ENCODE measurements at places on chromosomes 16 and 17.

DNA sequence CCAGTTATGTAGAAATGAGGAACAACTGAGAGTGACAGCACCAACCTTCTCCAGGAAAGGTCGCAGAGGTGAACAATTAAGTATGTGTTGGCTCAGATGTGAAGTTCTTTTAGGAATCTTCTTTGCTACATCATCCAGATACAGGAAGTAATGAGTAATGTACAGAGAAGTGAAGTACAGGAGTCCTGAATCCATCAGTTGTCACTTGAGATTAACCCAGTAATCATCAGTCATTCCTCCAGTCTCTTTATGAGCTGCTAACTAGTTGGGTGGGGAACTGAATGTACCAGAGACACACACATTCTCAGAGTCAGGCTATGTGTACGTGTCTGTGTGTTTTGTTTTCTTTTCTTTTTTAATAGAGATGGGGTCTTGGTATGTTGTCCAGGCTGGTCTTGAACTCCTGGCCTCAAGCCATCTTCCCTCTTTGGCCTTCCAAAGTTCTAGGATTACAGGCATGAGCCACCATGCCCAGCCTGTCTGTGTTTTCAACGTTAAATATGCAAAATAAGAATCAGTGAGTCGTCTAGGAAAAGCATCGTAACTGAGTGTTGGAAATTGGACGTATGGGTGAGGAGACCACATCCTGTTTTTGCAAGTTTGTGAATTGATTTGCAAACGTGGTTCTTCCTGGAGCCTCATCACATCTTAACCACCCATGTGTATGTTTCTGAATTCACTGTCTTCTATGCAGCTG is 19.9 kb downstream of the ZNF200 start:
- DNase-seq: no peak

DNA sequence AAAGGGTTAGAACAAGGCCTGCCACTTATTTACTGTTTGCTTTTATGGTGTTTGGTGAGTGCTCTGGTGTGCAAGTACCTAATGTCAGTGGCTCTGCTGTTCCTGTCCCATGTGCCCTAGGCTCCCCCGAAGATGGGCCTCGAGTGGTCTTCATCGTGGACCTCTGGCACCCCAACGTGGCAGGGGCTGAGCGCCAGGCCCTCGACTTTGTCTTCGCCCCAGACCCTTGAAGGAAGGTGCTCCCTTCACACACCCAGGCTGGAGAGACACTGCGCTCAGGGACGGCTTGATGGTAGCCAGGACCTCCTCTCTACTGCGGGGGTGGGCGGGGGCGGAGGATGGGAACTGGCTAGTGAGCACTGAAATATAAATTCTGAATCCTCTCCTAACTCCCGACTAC is 5.4 kb downstream of the ASPHD1 start:
- no peak for DNase-seq

DNA sequence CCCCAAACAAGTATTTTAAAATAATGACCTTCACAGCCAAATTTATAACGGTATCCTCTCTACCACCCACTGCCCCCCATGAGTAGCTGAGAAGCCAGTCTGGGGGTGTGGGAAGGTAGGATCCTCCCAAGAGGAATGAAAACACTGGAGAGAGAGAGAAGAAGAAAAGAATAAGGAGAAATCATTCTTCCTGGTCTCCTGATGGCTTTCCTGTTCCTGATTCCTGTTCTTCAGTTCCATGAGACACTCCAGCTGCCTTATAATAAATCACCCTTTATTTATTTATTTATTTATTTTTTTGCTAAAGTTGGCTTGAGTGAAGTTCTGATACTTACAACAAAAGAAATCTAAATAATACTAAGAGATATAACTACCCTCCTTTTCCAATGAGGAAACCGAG is 56.4 kb upstream of the FAM20A start:
- DNase-seq: no peak

DNA sequence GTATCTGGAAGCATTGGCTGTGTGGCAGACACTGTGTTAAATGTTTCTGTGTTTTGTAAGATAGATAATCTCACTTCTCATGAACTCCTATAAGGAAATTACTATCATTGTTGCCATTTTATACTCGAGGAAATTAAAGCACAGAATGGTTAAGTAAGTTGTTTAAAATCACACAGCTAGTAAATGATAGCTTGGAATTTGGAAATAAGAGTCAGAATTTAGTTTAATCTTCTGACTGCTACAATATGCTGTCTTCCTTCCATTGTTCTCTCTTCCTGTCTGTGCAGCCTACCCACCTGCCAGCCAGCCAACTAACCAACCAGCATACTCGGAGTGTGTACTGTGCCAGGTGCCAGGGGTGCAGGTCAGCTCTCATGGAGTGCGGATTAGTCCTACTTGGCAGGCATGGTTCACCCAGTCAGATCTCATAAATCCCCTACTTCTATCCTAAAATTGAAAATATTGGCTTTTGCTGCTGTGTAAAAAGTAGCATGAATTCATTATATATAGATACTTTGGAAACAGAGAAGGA is 79.9 kb upstream of the LGALS9 start:
- no peak for DNase-seq

GRCh38 chr17:35953720-35954119 is 10.2 kb upstream of the LYZL6 start:
- DNase-seq: no peak

DNA sequence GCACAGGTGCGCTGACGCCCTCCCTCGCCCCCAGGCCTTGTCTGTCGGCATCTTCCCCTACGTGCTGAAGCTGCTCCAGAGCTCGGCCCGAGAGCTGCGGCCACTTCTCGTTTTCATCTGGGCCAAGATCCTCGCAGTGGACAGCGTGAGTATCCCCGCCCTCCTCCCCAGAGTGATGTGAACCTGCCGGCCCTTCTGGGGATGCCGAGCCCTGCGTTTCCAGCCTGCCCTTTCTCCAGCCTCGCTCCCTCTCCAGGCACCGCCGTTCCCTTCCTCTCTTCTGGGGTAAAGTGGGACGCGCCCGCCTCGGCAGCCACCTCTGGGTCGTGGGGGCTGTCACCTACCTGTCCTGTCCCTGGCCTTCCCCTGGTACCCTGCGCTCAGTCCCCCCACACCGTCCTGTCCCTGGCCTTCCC is 133.9 kb upstream of the CHMP6 start:
- DNase-seq: no peak

DNA sequence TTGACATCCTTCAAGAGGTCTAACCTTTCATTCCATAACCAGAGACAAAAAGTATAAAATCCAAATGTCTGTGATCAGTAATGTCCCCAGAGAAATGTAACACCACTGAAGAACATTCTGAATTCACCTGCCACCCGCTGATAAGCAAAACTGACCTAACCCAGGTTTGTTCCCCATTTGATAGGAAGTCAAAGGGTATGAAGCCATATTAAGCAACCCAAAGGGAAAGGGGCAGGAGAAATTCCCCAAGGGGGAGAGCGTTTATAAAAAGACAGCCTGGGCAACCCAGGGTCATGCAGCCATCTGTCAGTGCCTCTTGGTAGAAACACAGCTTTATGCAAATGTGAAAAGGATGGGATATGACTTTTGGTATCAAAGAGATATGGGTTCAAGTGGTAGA is 30.7 kb upstream of the PIK3R6 start:
- DNase-seq: no peak

DNA sequence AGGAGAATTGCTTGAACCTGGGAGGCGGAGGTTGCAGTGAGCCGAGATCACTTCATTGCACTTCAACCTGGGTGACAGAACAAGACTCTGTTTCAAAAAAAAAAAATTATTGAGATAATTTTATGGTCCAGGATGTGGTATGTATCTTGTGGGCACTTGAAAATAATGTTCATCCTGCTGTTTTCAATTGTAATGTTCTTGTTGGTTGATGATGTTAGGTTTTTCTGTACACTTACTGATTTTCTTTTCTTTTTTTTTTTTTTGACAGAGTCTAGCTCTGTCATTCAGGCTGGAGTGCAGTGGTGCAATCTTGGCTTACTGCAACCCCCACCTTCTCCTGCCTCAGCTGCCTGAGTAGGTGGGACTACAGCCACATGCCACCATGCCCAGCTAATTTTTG is 29.7 kb downstream of the TBX21 start:
- no peak for DNase-seq

DNA sequence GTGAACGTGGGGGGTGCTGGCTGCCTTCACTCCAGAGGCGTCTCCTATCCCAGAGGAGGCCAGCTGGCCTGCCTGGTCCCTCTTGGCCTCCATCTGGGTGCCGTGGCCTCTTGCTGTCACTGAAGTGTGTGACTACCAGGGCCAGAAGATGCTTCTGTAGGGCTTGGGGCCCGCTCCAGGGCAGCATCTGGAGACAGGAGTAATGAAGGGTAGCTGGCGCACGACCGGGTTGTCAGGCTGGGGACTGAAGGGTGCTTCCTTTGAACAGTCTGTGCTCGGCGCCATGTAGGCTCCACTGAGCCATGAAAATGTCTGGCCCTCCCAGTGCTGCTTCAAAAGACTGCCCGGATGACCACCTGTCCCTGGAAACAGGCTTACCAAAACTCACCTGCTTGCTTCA is 31.3 kb downstream of the ASIC2 start:
- DNase-seq: no peak

- DNase-seq: no peak
Measured at GRCh38 chr17:49557312-49558024, 18.2 kb upstream of the NXPH3 start.

DNA sequence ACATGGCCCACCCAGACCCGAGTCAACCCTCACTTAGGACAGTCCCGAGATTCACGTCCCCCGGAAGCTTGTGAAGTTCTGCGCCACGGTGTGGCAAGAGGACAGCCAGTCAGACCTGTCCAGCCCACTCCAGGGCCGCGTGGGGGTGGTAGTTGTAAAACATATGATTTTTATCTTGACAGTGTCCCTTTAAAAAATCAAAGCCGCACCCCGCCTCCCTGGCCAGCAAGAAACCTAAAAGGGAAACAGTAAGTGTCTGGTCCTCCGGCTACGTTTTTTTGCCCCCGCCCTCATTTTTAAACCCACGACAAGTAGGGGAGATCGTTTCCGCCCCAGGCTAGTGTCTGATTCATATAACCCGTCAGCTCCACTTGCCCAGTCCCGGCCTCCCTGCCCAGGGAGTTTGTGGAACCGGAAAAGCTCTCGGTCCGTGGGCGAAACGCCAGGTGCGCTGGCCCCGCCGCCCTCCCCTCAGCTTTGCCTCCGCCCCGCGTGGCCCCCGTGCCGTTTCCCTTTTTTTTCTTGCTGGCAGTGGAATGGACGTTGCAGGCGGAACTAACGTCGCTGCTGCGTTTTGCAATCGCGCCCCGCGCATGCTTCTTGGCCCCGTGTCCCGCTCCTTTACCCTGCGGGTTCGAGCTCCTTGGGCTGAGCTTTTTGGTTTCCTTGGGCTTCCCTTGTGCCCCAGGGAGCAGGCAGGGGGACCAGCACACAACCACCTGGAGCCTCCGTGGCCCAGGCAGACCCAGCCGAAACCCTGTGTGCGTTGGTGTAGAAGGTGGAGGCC is 13.3 kb upstream of the NUDT16L1 start:
- no peak for DNase-seq

DNA sequence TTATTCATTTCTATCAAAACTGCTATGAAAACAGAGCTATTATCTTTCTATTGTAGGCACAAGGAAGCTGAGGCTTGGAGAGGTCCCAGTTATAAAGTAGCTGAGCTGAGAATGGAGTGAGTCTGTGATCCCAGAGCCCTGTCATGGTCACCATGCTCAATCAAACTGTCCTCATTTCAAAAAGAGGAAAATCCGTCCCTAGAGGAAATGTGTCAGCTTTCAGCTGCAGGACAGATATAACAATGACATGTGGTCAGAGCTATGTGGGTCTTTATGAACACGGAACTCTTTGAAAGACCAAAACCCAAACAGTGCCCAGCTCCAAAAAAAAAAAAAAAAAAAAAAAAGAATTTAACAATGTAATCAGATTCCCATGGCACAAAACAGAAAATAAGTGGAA is 266.1 kb downstream of the XYLT1 start:
- no peak for DNase-seq

GRCh38 chr16:27381974-27382855 is 19.8 kb upstream of the IL21R start:
- no peak for DNase-seq

GRCh38 chr17:63519972-63520882 is 2.9 kb upstream of the KCNH6 start:
- no peak for DNase-seq

DNA sequence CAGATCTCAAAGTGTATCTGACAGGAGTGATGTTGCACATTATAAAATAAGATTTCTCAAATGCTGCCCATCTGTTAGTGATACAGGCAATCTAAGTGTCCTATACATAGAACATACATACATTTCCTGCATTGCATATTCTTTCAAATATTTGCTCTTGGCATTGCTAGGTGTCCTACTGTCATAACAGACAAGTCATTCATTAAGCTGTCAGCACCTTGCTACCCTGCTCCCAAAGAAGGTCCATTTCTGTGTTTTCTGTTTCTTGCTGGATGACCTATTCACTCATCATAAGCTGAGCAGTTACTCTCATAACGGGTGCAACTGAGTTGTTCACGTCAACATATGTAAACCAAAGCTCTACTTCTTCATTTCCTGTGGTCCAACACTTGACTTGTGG is 719.0 kb downstream of the KCNJ2 start:
- no peak for DNase-seq

All from T-helper 9 cell (primary cell).